ENCODE measurements at places on chromosomes 2 and 18. TPM values are rescaled to one million over a fixed set of nuclear protein-coding genes. Genes with fewer than 3 reads are reported as not detected.

Gene CNTNAP5
- not detected for total RNA-seq

Gene MRPL53
- total RNA-seq, result 120 TPM

Gene DLX2
- not detected for total RNA-seq

Gene TXNDC2
- total RNA-seq, result not detected

Gene ARL6IP6
- total RNA-seq, result 27.0 TPM

Gene CIDEA
- total RNA-seq, result not detected

Gene LAMA1
- total RNA-seq, result not detected

Gene NMUR1
- total RNA-seq, result 0.15 TPM

Gene COL5A2
- total RNA-seq, result 1.4 TPM

Gene PSD4
- 222 TPM for total RNA-seq

Gene CABYR
- total RNA-seq, result 1.2 TPM

Gene CXCR2
- total RNA-seq, result not detected

Gene CHRND
- total RNA-seq, result not detected

Gene B4GALT6
- 3.8 TPM for total RNA-seq

Gene CROCC2
- total RNA-seq, result not detected

Gene IL36G
- not detected for total RNA-seq

Gene GCKR
- total RNA-seq, result not detected

Gene ACTG2
- 0.13 TPM for total RNA-seq

Gene TIGD1
- total RNA-seq, result 6.3 TPM

Gene DNAH7
- total RNA-seq, result 0.08 TPM

Gene LYPD6
- not detected for total RNA-seq

Gene ABCG5
- not detected for total RNA-seq

Gene IL37
- total RNA-seq, result not detected

Gene OBSL1
- total RNA-seq, result 0.99 TPM

Gene GKN2
- total RNA-seq, result not detected

Gene LAMA3
- 0.17 TPM for total RNA-seq

Gene VWA3B
- not detected for total RNA-seq

Gene GKN1
- total RNA-seq, result not detected

Gene BMP10
- not detected for total RNA-seq

Gene MSTN
- total RNA-seq, result not detected

All from activated CD8-positive, alpha-beta memory T cell treated with anti-CD3 and anti-CD28 coated beads for 36 hours (primary cell).